ENCODE measurements at places on chromosomes 12 and 14.

- DNase-seq = no peak
Observed at GRCh38 chr12:63967358-63968145, 123.1 kb downstream of the SRGAP1 start.

- DNase-seq = peak; percentile 65
Observed at GRCh38 chr12:122026706-122027333, 5.1 kb downstream of the BCL7A start.

- DNase-seq = no peak
Observed at GRCh38 chr12:52224151-52224550, 8.9 kb upstream of the KRT7 start.

DNA sequence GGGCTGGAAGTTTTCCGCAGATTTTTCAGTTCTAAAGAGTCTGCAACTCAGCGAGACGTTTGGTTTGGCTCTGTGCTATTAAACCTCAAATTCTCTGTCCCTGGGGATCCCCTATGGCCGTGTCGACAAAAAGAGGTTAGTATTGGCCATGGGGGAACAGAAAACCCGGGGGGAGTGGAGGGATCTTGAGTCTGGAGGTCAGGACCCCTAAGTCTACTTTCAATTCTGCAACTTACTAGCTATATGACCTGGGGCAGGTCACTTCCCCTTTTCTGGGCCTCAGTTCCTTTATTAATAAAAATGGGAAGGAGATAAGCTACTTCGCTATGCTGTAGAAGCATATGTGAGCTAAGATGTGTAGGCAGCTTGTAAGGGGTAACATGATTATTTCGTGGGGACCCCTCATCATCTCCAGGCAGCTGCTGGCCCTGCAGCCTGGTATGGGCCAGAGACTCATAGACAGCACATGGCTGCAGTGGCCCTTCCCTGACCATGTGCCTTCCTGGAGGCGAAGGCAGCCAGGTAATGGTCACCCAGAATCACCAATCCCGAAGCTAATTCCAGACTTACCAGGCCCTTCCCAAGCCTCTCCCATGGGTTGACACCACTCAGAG, 8.6 kb downstream of the ASB2 start:
- DNase-seq = no peak

All from thymus (tissue), 14 donors.